ENCODE measurements at places on chromosomes 3 and 15. TPM values are rescaled to one million over a fixed set of nuclear protein-coding genes. Genes with fewer than 3 reads are reported as not detected.
A peak's percentile ranks its signal among the peaks of the same experiment; 100 is the strongest.

DNA sequence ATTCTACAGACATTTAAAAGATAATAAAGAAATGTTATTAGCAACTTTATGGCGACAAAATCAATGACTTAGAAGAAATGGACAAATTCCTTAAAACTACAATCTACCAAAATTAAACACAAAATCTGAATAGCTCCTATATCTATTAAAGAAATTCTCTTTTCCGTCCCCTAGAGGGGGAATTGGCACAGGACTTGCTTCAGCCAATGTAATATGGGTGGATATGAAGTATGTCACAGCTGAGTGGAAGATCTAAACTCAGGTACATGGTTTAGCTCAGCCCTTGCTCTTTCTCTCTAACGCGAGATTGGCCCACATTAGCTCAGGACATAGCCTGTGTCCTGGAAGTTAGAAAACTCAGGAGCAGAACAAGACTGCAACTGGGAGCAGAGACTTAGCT, 79.3 kb downstream of the DNAH12 start:
- H3K4me3 ChIP-seq: no peak overlapping the region
- peaks cover 11% of the 10 kb centered on the region for H3K27me3 ChIP-seq
- H3K27ac ChIP-seq: no peak overlapping the region
- DNase-seq: no peak
- no peaks in the 10 kb centered on the region for H3K36me3 ChIP-seq

The FANCD2 gene
- 8.1 TPM for total RNA-seq

The DISP2 gene
- total RNA-seq: 2.2 TPM

DNA sequence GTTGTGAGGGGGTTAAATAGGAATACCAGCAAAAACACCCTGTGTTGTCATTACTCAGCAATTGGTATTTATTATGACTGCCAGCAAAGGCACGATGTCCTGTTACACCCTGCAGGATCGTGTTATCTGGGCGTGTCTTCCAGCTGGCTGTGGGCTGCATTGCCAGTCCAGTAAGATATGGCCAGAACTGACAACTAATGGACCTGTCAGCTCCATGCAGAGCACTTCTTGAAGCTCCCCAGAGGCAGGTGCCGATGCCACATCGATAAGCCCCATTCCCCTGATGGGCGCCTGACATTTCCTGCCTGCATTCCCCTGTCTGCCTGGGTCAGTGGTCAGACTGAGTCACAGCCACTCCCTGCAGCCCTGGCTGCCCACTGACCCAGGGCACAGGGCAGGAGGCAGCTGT, 79.7 kb upstream of the RASGRF1 start:
- no peak overlapping the region for H3K4me3 ChIP-seq
- peak overlapping the region; percentile 67 for H3K27ac ChIP-seq
- peak; percentile 40 for DNase-seq

All from chondrocyte (in vitro differentiated cells).